ENCODE measurements at places on chromosomes 1 and 21.
A peak's percentile ranks its signal among the peaks of the same experiment; 100 is the strongest.

DNA sequence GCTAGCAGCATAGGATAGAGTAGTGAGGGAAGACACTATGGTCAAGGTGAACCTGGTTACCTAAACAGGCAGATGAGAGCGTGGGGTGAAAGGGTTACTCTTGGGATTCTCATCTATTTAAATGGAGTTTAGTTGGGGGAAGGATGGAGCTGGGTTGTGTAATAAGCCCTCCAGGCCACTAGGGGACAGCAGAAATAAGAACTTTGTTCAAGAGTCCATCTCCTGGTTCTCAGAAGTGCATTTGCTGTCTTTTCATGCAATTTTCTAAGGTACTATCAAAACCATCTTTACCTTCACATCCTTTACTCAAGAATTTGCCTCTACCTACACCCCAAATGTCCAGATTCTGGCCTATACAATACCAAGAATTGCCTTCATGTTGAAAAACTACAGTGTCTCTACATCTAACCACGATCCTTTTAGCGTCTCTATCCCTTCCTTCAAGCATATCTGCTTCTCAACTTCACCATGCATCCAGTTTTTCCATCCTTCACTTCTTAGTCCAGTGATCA is 28.0 kb downstream of the SLAMF1 start:
- no peak for DNase-seq

GRCh38 chr1:71862756-71863155 is 419.6 kb downstream of the NEGR1 start:
- DNase-seq: no peak

DNA sequence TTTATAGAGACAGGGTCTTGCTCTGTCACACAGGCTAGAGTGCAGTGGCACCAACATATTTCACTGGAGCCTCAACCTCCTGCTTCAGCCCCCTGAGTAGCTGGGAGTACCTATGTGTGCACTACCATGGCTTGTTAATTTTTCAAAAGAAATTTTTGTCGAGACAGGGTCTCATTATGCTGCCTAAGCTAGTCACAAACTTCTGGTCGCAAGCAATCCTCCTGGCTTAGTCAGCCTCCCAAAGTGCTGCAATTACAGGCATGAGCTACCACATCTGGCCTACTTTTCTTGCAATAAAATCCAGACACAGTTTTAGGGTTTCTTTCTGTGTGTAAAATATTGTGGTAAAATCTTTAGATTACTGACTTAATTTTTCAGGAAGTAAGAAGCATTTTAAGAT is 27.9 kb upstream of the NTPCR start:
- no peak for DNase-seq

DNA sequence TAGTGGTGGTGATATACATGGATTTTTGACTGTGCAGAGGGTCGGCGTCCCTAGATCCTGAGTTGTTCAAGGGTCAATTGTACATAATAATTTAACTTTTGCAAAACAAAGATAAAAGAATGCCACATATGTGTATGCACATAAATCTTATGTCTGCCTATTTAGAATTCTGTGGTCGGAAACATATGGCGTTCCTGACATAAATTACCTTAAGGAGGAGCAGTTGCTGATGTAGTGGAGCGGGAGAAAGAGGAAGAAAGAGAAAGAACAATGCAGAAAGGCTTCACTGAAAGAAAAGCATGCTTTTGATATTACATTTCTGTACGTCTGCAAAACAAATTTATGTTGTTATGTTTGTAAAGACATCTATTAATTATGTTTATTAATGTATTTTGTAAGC is 40.0 kb downstream of the S1PR1 start:
- no peak for DNase-seq

GRCh38 chr1:40094466-40095110 is 2.5 kb downstream of the PPT1 start:
- DNase-seq: no peak

GRCh38 chr21:37380349-37381323 is 14.1 kb downstream of the DYRK1A start:
- no peak for DNase-seq

DNA sequence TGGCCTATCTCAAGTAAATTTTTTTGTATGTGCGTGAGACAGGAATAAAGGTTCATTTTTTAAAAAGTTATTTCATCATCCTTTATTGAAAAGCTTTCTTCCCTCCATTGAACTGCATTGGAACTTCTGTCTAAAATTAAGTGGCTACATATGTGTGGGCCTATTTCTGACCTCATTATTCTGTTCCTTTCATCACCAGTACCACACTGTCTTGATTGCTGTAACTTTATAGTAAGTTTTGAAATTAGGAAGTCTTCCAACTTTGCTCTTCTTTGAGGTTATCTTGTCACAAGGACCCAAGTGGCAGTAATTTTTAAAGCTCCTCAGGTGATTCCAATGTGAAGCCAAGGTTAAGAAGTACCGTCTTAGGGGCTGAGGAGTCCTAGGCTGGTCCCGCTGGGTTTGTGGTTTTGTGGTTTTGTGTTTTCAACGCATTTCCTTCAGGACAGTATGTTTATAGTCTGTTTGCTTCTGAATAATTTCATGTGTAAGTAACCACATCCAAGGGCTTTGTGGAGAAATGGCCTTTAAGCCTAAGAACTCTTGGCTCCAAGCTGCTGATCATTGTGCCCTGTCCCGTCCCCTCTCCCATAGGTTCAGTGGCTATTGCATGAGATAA is 12.4 kb upstream of the SCAF4 start:
- no peak for DNase-seq

DNA sequence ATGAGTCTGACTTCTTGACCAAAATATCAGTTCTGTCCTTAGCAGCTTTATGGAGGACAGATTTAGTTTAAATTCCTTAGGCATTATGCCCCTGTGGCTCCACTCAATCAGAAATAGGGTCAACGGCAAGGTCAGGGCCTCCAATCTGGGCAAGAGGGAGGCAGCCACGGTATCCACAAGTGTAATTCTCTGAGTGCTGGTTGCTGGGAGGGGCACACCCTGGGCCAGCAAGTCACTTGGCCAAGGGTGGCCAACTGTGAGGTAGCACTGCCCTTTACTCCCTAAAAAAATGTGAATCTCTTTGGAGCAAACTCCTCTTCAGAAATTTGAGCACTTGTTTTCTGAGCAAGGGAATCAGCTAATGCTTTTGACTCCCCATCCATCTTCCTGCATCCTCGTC is 12.8 kb downstream of the SPATA46 start:
- DNase-seq: no peak

- no peak for DNase-seq
Measured at GRCh38 chr1:37020653-37021277, 13.6 kb downstream of the GRIK3 start.

DNA sequence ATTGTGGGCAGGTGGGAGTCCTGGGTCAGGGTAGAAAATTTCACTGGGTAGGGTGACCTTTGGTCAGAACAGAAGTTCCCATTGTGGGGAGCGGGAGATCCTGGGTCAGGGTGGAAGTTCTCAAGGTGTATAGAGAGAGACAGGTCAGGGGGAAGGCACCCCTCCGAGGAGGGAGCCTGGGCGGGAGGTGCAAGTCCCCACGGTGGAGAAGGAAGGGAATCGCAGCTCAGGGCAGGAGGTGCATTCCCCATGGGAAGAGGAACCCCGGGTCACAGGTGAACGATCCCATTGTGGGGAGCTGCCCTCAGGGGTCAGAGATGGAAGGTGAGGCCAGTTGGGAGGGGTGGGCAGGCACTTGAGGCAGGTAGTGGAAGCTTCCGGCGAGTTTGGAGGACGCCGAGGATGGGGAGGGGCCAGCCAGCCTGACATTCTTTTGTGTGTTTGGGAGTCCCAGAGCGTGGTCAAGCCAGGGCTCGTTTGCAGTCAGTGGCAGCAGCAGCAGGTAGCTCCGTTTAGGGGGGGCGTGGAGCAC is 637 bp downstream of the LYPLA2 start:
- no peak for DNase-seq

GRCh38 chr21:33290441-33290840 is 24.3 kb downstream of the IL10RB start:
- no peak for DNase-seq

GRCh38 chr1:154609398-154610380 is 1.7 kb upstream of the ADAR start:
- no peak for DNase-seq

DNA sequence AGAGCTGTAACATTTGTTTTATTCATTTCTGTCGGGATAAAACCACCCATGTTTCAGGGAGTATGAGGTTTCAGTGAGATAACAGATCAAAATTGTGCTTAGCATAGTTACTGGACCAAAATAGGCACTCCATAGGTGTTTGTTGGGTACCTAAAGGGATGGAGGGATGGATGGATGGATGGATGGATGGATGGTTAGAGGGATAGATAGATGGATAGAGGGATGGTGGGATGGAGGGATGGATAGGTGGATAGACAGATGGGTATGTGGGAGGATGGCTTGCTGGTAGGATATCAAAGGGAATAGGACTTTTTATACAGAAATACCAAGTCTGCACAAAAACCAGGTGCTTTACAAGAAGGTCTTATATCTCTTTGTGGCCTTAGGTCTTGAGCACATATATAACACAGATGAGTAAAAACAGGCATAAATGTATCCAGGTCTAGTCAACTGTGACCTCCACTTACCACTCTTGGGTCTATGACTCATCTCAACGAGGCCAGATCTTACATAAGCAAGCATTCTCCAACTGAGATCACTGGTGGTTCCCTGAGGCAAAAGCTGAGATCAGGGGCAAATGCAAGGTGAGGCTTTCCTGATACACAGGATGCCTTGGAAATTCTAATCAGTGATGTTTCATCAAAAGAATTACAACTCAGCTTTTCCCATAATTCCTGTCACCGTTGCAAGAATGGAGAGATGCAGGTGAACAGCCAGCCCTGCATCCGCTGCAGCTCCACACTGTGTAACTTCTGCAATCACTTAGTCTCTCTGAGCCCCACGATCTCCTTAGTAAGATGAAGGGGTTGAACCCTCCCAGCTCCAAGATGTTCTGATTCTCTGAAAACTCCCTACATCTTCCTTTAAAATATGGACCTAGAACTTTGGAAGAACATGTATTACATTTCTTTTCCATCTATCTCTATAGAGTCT is 32.0 kb downstream of the PTAFR start:
- no peak for DNase-seq

DNA sequence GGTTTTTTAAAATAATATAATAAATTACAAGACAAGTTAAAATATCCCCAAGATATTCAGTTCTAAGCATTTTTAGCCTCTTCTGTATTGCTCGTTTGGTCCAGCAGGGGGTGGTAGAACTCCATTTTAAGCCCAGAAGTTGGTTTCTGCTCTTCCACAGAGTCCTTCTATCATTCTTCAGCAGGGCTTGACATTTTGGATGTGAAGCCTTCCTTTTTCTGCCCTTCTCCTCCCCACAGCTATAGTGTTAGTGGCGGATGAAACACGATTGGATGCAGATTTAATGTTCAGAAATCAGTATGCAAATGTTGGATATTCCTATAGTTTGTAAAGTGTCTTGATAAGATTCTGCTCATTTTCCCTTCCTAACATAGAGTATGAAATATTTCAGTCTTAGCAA is 1.4 kb downstream of the NCAM2 start:
- DNase-seq: peak; percentile 71

DNA sequence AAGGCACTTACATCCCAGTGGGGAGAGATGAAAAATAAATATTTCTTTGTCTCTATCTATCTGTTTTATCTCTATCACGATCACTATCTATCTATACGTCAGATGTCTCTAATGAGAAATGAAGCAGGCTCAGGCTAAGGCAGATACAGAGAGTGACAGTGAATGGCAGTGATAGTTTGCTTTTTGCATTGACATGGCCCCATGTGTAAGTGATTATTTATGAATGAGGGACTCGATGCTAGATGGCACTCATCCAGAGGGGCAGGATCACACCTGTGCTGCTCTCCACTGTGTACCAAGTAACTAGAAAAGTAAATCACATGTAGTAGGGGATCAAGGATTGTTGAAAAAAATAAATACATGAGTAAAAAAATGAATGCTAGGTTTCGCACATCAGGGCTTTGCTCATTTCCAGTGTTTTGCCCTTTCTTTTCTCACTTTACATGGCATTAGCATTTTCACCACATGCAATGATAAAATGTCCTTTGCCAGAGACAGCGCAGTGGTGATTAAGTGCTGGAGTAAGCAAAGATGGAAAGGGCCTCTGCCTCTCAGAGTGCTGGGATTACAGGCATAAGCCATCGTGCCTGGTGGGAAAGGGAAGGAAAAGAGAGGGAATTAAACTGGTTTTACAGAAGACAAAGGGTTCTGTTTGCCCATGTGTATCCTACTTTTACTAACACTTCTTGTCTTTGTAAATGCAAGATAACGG is 16.5 kb downstream of the TBX19 start:
- no peak for DNase-seq

- DNase-seq: no peak
Measured at GRCh38 chr1:164969253-164969652, 387.3 kb downstream of the LMX1A start.

GRCh38 chr1:110190282-110190929 is 19.7 kb upstream of the KCNC4 start:
- DNase-seq: no peak

DNA sequence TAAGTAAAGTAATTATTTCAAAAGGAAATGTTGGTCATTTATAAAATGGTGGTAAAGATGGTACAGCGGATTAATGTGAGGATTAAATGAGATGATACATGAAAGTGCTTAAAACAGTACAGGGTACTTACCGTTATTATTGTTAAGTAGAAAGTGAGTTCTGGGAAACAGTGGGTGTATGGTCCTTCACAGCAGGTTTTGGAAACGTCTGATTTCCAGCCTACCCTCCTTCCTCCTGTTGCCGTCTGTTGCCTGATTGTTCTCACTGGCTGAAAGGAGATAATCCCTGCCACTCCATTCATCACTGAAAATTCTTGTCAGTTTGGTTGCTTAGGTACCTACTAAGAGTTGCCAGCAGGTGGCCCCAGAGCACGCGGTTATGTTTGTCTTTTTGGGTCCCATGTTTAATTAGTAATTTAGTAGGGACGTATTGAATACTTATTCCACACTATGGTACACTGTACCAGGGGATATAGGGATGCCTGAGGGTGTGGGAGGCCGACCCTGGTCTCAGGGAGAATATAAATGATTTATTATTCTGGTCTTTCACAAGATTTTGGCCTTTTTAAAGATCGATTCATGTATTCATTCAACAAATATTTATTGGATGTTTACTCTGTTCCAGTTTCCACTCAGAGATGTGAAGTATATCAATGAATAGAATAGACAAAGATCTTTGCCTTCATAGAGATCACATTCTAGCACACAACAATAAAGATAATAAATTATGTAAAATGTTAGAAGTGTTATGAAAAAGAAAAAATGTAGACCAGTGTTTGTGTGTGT is 30.8 kb upstream of the RPTN start:
- DNase-seq: peak; percentile 23

- no peak for DNase-seq
Measured at GRCh38 chr1:243288062-243288461, 32.2 kb downstream of the SDCCAG8 start.

- DNase-seq: no peak
Measured at GRCh38 chr1:183577897-183578465, 12.3 kb downstream of the NCF2 start.

GRCh38 chr1:45375104-45376090 is 35.2 kb upstream of the MUTYH start:
- no peak for DNase-seq

DNA sequence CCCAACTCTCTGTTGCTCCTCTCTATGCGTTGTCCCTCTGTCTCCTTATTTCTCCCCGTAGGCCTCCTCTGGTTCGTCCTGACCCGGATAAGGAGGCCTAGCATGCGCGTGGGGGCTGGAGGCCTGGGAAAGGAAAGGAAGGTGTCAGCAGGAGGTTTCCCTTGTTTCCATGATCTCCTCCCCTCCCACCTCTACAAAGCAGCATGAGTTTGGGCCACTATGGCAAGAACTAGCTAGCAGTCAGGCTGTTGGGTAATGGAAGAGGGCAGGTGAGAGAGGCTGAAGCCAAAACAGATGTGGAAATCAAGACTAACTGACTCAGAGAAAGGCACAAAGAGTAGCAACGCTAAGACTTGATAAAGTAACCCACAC is 687 bp upstream of the SEMA6C start:
- no peak for DNase-seq

- no peak for DNase-seq
Measured at GRCh38 chr21:33949516-33950430, 34.2 kb upstream of the ATP5PO start.

Data from muscle of arm (tissue), 14 donors.